ENCODE measurements at places on chromosomes 12 and 14.

DNA sequence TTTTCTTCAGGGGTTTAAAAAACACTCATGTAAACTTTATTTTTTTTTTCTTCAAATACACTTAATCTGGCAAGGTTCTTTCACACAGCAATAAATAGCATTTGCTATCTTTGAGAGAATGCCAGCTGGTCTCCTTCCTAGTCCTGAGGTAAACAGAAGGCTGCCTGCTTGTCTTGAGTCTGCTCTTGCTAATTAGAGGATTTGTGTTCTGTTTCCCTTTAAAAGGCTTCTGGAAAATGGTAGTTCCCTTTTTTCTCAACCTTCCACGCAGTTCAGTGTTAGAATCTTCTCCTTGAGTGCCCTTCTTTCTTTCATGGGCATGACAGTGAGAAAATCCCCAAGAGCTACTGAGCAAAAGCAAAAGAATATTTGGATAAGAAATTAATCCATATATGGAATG, 92.3 kb upstream of the DCN start:
- DNase-seq = no peak

GRCh38 chr12:104471336-104471735, 14.6 kb downstream of the CHST11 start:
- no peak for DNase-seq

GRCh38 chr14:34489324-34489723, 27.3 kb upstream of the SPTSSA start:
- no peak for DNase-seq

GRCh38 chr12:115166698-115167315, 482.8 kb upstream of the TBX3 start:
- no peak for DNase-seq

GRCh38 chr14:68397822-68398221, 395.0 kb downstream of the ZFP36L1 start:
- no peak for DNase-seq

DNA sequence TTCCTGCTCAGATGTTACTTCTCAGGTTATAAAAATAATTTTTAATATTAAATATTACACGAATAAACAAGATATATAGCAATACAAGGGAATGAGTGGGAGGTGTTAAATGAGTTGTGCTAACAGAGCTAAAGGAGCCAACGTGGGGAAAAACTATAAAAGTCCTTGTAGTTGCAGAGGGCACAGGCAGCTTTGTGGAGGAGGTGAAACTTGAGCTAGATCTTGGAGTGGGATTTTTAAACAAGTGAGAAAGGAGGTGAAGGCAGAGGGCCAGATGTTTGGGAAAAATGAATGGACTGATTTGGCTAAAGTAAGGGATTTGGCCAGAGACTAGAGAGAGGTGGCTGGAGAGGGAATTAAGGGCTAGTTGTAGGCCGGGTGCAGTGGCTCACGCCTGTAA, 5.2 kb upstream of the FKBP11 start:
- DNase-seq = no peak

GRCh38 chr14:73232984-73233383, 4.3 kb upstream of the PAPLN start:
- DNase-seq = no peak
